Right cardiac atrium (tissue), 5 donors: ENCODE measurements at places on chromosomes 3 and 15. TPM values are rescaled to one million over a fixed set of nuclear protein-coding genes. Genes with fewer than 3 reads are reported as not detected.

GRCh38 chr3:195069501-195070251 lies 201.3 kb downstream of the XXYLT1 start:
- DNase-seq: no peak

GRCh38 chr3:126835472-126836219 lies 131.6 kb downstream of the CHCHD6 start:
- DNase-seq: no peak

- DNase-seq: no peak
Measured at GRCh38 chr3:51588724-51589123, 50.2 kb downstream of the RAD54L2 start.

- no peak for DNase-seq
Measured at GRCh38 chr15:52115598-52116427, 3.2 kb upstream of the BCL2L10 start.

GRCh38 chr15:75214293-75215096 lies 12.8 kb downstream of the C15orf39 start:
- DNase-seq: no peak

- no peak for DNase-seq
Measured at GRCh38 chr3:185966655-185967054, 28.8 kb upstream of the TRA2B start.

- no peak for DNase-seq
Measured at GRCh38 chr3:129240436-129240835, 9.0 kb upstream of the COPG1 start.

- DNase-seq: peak; percentile 85
Measured at GRCh38 chr3:11770477-11771391, 76.0 kb downstream of the TAMM41 start.

- no peak for DNase-seq
Measured at GRCh38 chr3:161266731-161267150, 45.6 kb downstream of the NMD3 start.

- DNase-seq: no peak
Measured at GRCh38 chr3:78659386-78659987, 1108.3 kb downstream of the ROBO1 start.

DNA sequence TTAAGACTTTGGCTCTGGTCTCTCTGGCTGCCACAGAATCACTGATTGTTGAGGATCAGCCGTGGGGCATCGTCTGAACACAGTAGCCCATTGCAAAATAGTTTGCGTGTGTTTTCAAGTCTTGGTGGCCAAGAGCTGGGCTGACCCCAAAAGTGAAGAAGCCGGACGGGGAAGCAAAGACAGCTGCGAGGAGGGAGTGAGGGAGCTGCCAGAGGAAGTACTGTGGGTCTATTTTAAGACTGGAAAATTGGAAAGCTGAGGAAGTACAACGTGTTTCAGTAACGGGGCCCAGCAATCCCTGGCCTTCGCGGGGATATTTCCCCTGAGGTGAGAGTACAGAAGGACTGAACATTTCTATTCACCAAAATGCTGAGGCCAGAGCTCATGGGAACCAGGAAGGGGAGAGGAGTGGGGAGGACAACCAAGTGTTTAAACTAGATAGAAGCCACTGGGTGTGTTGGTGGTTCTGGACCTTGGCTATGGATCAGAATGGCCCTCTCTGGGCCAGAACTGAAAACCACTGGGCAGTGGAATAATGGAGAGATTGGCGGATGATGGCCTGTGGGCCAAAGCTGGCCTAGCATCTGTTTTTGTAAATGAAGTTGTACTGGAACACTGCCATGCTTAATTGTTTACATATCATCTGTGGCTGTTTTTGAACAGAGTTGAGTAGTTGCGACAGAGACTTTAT lies 34.1 kb upstream of the LIMD1 start:
- peak; percentile 88 for DNase-seq

DNA sequence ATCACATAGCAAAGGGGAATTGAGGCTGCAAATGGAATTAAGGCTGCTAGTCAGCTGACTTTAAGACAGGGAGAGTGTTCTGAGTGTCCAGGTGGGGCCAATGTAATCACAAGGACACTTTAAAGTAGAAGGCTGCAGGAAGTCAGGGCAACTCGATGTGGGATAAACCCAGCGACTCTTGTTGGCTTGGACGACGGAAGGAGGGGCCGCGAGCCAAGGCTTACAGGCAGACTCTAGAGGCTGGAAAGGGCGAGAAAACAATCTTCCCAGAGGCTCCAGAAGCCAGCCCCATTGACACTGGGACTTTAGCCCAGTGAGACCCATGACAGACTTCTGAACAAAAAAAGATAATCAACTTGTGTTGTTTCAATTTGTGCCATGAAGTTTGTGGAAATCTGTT lies 12.9 kb upstream of the MUSTN1 start:
- DNase-seq: no peak

GRCh38 chr3:188946351-188947240 lies 225.2 kb upstream of the TPRG1 start:
- DNase-seq: no peak

DNA sequence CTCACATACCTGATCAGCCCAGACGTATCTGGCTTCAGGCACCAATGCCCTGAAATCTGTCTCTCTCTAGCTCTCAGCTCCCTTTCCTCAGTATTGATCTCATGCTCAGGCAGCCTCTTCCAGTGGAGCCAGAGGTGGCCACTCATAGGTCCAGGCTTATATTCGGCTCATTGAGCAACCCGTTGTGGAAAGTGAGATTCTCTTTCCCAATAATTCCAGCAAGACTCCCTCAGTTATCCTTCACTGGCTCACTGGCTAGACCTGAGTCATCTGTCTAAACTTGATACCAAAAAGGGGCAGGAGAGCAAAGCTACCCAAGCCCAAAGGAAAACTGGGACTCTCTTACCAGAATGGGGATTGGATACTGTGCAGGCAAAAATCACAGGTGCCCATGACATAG lies 33.4 kb upstream of the FRMD4B start:
- no peak for DNase-seq

GRCh38 chr3:73536336-73536895 lies 88.3 kb downstream of the PDZRN3 start:
- DNase-seq: no peak

GRCh38 chr3:128367221-128367620 lies 99.5 kb downstream of the DNAJB8 start:
- no peak for DNase-seq

DNA sequence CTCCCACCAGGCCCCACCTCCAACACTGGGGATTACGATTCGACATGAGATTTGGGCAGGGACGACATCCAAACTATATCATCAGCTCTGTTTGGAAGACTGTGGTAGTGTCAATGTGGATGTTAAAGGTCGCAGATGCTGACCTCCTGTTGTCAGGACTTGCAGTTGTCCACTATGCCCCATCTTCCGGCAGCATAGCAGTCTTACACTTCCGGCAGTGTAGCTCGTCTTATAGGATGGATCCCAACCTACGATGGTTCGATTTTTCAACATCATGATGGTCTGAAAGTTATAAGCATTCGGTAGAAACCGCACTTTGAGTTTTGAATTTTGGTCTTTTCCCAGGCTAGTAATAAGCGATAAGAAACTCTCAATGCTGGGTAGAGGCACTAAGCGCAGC lies 20.6 kb downstream of the CLRN1 start:
- no peak for DNase-seq

DNA sequence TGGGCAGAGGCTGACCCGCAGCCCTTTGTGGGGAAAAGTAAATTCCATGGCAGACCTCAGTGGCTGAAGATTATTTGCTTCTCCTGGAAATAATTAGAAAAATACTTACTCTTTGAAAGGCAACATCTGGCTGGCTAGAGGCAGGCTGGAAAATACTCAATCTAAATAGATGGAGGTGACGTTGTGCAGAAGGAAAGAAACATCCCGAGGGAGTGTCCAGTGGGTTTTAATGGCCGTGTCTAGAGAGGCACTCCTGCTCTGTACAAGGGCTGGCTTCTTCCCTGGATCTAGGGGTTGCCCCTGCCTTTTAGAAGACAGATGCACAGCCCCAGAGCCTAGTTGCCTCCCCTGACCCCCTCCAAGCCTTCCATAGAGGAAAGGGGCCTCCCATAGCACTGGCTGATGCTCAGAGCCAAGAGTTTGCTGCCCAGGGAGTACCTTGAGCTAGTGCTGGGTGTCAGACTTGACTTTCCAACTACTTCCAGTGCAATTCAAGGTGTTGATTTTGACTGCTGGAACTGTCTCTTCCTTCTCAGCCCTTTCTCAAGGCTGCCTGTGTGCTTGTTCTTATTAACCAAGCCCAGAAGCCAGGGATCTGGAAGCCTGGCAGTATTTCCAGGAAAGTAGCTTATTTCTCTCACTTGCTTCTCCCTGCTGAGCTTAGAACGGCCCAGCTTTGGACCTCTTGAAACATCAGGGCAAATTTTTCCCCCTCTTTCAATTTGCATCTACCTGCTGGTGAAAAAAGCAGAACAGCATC lies 27.4 kb downstream of the CGNL1 start:
- DNase-seq: no peak

- DNase-seq: no peak
Measured at GRCh38 chr3:156726456-156726855, 52.1 kb downstream of the TIPARP start.

- no peak for DNase-seq
Measured at GRCh38 chr3:124858275-124858674, 28.9 kb downstream of the ITGB5 start.

DNA sequence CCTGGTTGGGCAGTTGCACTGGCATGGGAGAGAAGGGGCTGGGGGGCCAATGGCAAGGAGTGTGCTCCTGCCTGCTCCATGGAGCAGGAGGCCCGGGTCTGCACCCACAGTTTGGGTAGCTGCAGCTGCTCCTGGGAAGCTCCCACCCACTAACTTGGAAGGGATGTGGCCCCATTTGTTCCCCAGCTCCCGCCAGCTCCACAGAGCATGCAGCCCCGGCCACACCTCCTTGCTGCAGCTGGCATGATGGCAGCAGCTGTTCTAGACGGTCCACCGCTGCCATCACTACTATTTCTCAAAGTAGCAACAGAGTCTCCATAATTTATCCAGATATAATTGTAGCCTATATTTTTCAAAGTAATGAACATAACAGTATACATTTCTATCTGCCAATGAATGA lies 65.8 kb downstream of the PIK3CB start:
- no peak for DNase-seq

DNA sequence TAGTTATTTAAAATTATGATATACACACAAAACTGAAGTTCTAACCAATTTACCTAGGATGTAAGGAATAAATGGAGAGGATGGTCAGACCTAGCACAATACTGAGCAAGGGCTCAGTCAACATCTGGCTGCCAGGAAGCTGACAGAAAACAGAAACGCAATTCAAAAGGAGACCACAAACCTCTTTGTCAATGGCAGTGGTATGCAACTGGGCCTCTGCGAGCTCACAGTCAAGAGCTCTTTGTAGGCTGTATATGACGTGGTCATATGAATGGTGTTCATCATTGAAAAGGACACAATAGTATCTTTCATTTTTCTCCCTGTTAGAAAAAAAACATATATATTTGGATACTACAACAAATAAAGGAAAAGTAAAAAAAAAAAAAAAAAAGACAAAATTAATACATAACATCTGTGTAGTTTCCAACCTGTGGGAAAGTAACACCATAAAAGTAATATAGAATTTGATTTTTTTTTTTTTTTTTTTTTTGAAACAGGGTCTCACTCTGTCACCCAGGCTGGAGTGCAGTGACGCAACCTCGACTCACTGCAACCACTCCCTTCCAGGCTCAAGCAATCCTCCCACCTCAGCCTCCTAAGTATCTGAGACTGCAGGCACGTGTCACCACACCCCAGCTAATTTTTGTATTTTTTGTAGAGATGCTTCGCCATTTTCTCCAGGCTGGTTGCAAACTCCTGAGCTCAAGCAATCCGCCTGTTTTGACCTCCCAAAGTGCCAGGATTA lies 37.9 kb downstream of the UBR1 start:
- no peak for DNase-seq

GRCh38 chr3:168615493-168616020 lies 519.8 kb upstream of the GOLIM4 start:
- no peak for DNase-seq

- no peak for DNase-seq
Measured at GRCh38 chr15:31330111-31330785, 3.6 kb downstream of the KLF13 start.

DNA sequence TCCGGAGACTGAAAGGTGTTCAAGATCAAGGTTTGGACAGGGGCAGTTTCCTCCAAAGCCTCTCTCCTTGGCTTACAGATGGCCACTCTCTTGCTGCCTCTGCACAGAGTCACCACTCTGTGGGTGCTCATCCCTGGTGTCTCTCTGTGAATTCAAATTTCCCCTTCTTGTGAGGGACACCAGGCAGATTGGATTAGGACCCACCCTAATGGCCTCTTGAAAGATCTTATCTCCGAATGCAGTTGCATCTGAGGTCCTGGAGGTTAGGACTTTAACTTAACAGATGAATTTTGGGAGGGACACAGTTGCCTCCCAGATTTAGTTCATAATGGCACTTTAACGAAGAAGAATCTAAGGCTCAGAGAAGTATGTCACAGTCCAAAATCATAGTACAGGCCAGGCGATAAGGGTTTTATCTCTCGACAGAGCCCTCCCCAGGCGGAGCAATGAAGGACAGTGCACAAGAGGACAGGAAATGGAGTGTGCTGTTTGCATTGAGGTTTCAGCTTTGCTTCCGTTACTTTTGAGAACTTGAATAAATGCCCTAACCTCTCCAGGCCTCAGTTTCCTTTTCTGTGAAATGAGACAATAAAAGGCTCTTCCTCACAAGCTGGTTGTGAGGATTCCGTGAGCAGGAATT lies 38.9 kb upstream of the KIF23 start:
- DNase-seq: no peak

DNA sequence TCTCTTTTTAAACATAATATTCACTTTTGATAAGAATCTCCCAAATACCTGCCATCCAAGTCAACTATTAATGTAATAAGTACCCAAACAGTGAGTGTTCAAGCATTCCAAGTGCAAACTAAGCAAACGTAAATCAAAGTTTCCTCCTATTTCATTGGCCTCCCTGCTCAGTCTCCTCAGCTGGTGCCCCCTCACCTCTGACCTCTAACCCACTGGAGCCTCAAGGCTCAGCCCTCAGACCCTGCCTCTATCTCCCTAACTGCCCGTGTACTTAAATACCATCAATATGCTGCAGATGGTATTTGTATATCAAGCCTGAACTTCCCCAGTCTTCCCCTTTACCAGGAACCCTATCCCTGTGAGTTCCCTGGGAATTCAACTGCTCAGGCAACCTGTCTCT lies 31.8 kb downstream of the CHSY1 start:
- no peak for DNase-seq

GRCh38 chr3:197828-198491 lies 1.4 kb downstream of the CHL1 start:
- DNase-seq: peak; percentile 67

Gene CACNA1D
- polyA plus RNA-seq: 3.7 TPM

Gene TNFAIP8L3
- polyA plus RNA-seq: 3.0 TPM

Gene ISL2
- 0.05 TPM for polyA plus RNA-seq

Gene GCSAM
- polyA plus RNA-seq: not detected

Gene DISP2
- polyA plus RNA-seq: 2.4 TPM

Gene GPR62
- 0.34 TPM for polyA plus RNA-seq

Gene ZMAT3
- polyA plus RNA-seq: 3.4 TPM

Gene GREM1
- 0.11 TPM for polyA plus RNA-seq

Gene BCL6
- polyA plus RNA-seq: 45.8 TPM

Gene NR2E3
- 0.05 TPM for polyA plus RNA-seq

Gene CEP152
- 1.0 TPM for polyA plus RNA-seq

Gene TTLL13
- polyA plus RNA-seq: 0.72 TPM

Gene LRTM1
- not detected for polyA plus RNA-seq

Gene C2CD4A
- polyA plus RNA-seq: 0.02 TPM

Gene SQOR
- 16.0 TPM for polyA plus RNA-seq

Gene CATSPER2
- 2.5 TPM for polyA plus RNA-seq

Gene COL6A5
- polyA plus RNA-seq: not detected

Gene KCNAB1
- 1.6 TPM for polyA plus RNA-seq
